AG04450 (cell line): ENCODE measurements at places on chromosomes 1 and 21.

DNA sequence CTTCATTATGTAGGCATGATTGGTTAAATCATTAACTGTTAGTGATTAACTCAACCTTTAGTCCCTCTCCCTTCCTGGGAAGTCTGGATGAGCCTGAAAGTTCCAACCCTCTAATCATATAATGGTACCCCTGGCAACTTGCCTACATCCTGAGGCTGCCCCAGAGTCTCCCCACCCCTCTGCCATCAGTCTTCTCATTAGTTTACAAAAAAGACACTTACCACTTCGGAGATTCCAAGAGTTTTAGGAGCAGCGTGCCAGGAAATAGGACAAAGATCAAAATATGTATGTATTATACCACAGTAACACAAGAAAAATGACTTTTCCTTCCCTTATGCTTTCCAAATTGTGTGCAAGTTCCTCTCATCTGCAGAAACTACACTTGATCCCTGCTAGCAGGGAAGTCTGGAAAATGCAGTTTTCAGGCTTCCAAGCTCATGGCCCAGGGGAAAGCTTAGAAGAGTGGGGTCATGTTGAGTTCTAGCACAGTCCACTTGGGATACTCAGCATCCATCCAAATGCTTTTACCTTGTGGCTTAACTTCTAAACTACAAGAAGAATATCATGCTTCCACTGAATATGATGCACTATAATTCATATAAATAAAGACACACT is 64.6 kb upstream of the PPIH start:
- DNase-seq = no peak

- no peak for DNase-seq
Measured at GRCh38 chr1:7564137-7564536, 207.0 kb upstream of the VAMP3 start.

DNA sequence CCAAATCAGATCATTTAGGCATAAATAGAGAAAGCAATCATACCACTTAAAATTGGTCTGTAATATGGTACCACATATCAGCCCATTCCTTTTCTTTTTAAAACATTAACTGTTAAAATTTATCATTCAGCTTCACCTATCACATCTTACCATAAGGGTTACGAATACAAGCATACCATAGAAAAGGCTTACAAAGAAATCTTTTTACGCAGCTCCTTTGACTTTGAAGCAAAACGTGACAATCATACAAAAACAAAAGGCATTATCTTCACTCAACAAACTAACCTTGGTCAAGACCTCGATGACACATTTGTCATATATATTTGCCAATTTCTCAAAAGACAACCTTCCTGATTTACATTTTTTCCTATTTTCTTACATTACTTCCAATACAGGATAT is 169.0 kb downstream of the SMYD3 start:
- DNase-seq = no peak

GRCh38 chr1:117467336-117467735 is 100.1 kb downstream of the MAN1A2 start:
- no peak for DNase-seq

GRCh38 chr21:46297338-46298271 is 11.5 kb downstream of the YBEY start:
- DNase-seq = no peak

DNA sequence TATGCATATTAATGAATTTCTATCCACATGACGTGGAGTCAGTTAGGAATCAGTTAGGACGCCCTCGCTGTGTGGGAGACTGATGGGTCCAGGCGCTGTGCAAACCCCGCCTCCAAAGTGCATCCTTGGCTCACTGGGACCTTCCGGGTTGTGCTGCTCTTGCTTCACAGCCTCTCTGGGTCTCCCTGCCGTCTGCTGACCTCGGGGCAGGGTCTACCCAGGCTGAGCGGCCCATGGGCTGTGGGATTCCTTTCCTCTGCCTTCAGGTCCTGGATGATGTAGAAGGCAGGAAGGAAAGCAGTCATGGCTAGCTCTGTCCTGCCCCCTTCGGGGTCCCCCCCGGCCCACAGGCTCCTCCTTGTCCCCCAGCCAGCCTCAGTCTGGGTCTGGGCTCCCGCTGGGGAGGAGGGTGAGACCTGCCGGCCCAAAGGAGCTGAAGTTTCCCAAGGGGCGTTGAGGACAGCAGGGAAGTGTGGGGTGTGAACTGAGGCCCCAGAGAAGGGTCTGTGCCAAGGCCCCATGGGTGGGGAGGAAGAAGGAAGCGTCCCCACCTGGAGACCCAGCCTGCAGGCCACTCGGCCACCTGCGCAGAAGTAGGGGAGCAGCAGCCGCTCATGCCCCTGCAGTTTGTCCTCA is 24.6 kb upstream of the CDK11A start:
- DNase-seq = no peak

DNA sequence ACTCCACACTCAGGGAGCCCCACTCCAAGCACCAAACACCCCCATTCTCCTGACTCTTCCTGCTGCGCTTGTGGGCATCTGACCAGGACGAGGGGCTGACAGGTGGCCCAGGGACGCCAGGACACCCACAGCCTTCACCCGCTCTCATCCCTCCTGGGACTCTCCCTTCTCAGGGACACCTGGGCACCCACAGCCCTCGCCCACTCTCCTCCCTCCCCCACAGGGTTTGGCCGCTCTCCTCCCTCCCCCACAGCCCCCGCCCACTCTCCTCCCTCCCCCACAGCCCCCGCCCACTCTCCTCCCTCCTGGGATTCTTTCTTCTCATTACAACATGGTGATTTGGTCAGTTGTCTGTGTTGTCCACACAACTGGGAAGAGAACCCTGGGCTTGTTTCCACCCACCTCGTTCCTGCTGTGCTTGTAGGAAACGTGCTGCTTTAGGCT is 43.4 kb downstream of the PRDM15 start:
- DNase-seq = no peak

- DNase-seq = no peak
Measured at GRCh38 chr1:212401042-212401441, 13.6 kb downstream of the PACC1 start.

DNA sequence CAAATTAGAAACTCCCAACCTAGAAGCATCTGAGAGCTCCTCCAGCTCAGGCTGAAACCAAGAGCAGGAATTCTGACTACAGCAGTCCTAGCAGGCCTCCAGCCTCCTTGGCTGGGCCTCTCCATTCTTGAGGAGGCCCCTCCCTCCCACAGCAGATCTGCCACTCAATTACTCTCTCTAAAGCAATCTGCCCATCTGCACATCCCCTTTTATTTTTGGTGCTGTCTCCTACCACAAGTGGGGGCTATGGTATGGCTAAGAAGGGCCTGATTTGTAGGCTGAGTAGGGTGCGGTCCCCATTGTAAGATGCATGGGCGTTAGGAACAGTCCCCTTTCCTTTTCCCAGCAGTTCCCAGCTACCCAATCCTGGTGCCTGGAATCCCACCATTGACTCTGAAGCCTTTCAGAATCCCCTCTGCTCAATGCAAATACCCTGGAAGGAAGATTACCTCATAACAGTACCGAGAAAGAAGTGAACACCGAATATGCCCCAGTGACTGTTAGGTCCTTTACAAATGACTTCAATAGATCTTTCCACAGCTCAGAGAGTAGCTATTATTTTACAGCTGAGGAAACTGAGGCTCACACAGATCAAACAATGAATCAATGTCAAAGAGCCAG is 11.6 kb upstream of the TTC39A start:
- no peak for DNase-seq

DNA sequence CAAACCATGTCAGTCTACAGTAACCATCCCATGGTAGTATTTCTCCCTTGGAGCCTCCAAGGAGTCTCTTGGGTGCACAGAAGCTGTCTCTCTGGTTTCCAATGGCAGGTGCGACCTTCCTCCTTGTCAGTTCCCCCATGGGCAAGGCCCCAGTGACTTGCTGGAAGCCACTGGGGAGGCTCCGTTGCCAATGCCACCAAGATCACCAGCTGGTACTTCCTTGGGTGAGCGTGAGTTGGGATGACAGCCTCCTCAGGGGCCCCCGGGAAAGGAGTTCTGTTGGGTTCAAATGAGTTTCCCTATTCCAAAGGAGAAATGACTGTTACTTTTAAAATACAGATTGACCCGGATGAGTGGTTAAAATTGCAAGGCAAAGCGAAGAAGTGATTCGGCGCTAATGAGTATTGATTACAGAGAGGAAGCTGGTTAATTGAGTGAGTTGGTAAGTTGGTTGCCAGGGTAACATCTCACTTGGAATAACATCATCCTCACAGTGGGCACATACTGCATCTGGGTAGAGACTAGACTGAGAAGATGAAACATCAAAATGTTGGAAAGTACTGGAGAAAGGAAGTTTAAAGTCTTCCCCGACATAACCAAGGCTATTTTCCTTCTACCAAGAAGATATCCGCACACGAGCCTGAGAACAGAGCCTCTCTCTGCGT is 53.0 kb upstream of the LAPTM5 start:
- DNase-seq = no peak

DNA sequence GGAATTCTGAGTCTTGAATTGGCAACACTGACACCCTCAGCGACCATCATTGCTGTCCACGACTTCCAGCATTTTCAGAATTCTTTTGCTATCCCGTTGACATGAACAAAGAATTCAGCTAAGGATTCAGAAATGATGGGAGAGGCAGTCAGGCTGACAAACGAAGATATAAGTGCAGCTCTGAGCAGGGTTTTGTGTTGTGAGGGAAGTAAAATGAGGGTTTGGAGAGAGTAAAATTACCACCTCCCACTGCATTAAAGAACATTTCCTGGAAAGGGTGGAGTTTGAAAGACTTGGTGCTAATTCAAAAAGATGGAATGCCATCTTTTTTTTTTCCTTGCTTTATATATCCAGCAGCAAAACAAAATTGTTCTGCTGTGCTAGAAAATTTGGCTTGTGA is 4.9 kb upstream of the ELK4 start:
- no peak for DNase-seq

DNA sequence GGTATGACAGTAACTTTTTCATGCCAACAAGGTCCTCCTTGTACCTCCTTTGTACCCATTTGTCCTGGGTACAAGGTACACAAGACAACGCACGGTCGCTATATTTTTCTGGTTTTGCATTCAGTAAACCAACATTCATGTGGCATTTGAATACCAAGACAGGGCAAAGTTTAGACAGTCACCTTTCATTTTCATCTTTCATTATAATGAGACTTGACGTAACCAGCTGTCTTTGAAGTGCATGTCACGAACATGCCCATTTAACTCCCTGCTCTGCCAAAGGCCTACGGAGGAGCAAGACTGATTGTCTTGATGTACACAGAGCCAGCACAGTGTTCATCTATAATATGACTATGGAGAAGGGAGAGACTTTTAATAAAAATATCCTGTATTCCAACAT is 91.0 kb downstream of the SETD4 start:
- DNase-seq = no peak

DNA sequence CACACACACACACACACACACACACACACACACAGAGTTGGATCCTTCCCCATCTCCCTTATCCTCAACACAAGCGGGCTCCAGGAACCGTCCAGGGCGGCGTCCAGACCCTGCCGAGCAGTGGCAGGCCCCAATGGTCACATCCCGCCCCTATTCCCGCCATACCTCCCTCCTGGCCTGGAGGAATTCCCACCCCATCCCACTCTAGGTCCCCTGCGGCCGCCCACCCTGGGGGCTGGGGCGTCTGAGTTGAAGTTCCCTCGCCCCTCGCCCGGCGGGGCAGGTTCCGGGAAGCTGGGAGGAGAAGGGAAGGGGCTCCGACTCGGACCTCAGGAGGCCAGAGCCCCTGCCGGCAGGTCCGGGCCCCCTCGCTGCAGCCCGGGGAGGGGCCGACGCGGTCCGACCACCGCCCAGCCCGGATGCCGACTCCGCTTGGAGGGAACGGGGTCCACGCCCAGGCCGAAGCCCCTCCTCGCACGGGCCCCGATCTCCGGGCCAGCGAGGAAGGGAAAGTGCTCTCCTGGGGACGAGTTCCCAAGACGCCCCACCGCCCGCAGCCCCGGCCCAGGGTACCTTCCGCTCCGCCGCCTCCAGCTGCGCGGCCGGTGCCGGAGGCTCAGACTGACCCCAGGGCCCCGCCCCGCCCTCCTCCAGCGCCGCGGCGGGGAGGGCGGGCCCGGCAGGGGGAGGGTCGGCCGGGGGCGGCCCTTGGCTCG is at the start of gene RHOC:
TSS of gene RHOC (minus strand) at position 623 of the 716 bp plus-strand sequence. CDS start 3,328 bp downstream, outside the sequence.
- no peak for DNase-seq

DNA sequence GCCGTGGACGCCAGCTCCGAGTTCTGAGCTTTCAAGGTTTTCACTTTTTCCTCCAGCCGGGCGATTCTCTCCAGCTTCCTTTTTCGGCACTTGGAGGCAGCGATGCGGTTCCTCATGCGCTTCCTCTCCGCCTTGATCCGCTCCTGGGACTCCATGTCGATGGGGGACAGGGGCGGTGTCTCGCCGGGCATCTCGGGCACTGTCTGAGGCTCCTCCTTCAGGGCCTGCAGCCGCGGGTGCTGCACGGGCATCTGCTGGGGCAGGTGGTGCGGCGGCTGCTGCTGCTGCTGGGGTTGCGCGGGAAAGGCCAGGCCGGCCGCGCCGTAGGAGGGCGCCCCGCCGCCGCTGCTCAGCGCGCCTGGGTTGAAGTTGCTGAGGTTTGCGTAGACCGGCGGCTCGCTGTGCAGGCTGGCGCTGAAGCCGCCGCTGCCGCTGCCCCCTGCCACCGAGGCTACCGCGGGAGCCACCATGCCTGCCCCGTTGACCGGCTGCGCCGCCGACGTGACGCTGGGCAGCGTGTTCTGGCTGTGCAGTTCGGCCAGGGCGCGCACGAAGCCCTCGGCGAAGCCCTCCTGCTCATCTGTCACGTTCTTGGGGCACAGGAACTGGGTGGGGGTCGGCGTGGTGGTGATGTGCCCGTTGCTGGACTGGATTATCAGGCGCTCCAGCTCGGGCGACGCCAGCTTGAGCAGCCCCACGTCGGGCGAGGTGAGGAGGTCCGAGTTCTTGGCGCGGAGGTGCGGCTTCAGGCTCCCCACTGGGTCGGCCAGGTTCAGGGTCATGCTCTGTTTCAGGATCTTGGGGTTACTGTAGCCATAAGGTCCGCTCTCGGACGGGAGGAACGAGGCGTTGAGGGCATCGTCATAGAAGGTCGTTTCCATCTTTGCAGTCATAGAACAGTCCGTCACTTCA is 1.4 kb downstream of the JUN start:
- DNase-seq = no peak

DNA sequence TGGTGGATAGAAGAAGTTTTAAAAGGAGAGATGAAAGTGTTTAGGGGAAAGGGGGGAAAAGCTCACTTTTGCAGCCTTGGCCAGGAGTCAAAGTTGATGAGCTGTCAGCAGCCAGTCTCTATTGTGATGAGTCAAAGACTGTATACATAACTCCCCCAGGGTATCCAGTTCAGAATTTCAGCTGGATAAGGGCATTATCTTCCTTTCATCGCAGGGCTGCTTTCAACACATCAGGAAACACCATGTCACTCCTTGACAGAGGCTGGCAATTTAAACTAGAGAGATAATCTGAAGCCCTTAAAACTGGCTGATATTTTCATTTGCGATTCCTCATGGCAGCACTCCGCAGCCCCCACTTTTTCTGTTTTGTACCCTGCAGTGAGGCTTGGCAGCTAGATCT is 328.5 kb downstream of the TBX15 start:
- DNase-seq = no peak
